Stimulated activated CD4-positive, alpha-beta T cell treated with anti-CD3 and anti-CD28 coated beads, TNF-alpha, amount 100 ng/mL, for 4 hours (primary cell): ENCODE measurements at places on chromosomes 3 and 15.

GRCh38 chr3:129104051-129104450 is 17.6 kb downstream of the RAB43 start:
- DNase-seq: no peak

GRCh38 chr15:51405693-51406523 is 64.5 kb downstream of the GLDN start:
- DNase-seq: no peak

- DNase-seq: no peak
Observed at GRCh38 chr3:107506458-107506857, 16.3 kb upstream of the BBX start.

DNA sequence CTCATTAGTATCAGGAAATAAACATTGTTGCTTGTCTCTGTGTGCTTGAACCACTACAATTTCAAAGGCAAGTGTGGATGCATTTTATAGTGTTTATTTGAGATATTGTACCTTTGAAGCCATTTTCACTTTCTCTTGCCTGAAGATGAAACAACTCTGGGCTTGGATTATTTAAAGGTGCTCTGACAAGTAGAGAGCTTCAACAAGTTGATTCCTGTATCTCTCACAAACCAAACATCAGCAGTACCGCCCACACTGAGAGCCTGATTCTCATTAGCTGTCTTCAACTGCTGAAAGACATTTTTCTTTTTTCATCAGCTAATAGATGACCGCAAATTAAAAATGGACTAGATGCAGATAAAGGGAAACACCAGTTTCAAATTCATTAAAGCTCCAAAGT is 806 bp upstream of the CERS3 start:
- DNase-seq: no peak

DNA sequence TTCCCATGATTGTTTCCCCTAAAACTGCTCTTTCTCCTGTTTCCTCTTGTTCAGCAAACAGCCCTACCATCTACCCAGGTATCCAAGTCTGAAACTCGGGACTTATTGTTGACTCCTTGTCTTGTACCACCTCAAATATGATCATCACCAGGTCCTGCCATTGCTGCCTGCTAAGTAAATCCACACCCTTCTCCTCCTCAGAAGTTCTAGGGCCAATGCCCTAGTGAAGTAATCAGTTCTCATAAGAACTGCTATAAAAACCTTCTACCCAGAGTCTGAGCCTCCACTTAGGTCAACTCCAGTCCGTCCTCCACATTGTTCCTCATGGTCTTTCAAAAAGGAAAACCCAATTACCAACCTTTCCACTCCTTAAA is 77.0 kb upstream of the IL12A start:
- no peak for DNase-seq

GRCh38 chr15:56496635-56497034 is 31.7 kb upstream of the MNS1 start:
- no peak for DNase-seq

- no peak for DNase-seq
Observed at GRCh38 chr3:139307601-139308555, 35.9 kb upstream of the MRPS22 start.

DNA sequence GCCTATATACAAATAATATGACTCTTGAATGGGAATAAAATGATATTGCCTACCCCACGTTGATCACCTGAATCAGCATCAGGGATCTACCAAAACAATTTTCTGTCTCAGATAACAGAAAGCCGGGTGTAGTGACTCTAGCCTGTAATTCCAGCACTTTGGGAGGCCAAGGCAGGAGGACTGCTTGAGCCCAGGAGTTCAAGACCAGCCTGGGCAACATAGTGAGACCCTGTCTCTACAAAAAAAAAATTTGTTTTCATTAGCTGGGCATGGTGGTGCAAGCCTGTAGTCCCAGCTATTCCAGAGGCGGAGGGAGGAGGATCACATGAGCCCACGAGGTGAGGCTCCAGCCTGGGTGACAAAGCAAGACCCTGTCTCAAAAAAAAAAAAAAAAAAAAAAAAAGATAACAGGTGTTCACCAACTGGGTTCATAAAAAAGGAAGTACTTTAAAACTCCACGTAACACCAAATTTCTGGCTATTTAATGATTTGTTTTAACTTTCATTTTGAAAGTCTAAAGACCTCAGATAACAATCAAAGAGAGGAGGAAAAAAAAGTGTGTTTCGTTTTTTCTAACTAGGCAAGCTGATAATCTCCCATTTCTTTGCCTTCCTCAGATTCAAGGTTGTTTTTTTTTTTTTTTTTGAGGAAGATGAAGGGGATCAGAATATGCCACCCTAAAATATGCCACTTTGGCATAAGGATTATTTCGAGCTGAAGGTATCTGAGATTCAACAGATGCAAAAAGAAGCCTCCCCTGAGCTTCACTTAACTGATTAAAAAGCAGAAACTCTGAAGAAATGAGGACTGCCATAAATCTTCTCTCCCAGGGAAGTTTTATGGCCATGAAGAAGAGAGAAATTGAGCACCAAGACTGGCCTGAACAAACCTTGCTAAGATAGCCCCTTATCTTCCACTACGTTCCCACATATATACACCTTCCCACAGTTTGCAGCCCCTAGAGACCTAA is 44.1 kb downstream of the TRANK1 start:
- no peak for DNase-seq

DNA sequence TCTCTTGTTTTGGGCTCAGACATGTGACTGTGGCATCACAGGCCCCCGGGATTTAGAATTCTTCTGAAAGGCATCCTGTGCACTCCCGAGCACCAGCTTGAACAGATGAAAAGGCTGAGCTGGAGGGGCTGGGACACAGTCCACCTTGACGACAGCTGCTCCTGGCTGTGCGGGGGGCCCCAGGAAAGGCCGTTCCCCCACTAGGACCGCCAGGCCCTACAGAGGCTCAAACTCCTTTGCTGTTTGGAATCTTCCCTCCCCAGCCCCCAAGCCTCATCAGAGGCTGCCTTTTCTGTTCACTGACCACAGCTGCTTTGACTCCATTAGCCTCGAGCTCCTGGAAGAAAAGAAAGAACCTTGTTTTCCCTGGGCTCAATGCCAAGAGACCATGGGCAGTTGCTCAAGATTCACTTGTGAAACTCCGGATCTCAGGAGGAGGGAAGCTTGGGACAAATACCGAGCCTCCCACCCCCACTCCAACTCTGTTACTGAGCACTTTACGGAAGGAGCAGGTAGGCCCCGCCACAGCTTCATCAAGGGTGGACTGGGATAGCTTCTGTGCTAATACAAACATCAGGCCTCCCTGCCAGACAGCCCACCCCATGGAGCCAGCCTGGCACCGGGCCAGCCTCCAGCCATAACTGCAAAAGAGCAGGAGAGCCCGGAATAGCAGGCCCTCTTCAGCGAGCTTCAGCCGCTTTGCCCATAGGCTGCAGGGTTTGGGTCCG is 15.7 kb downstream of the CIDEC start:
- no peak for DNase-seq

DNA sequence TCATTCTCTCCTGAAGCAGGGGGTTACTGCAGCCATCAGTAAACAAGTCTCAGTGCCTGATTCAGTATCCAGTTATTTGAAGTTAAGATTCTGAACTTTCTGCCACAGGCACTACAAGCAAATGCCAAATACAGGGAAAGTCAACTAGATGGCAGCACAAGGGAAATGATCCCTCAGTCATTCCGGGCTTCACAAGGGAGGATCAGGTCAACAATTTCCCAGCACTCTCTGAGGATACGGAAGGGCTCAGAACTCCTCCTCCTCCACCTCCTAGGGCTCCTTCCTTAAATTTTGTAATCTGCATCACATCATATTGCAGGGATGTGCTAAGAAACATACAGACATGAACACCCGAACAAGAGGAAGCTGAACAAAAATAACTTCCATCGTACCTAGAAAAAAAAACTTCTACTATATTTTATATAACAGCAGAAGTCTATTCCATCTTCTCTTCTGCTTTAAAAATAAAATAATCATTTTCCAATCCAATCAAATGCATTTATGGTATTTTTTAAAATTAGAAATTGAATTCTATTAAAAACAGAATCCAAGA is 187.1 kb downstream of the FMN1 start:
- DNase-seq: no peak

DNA sequence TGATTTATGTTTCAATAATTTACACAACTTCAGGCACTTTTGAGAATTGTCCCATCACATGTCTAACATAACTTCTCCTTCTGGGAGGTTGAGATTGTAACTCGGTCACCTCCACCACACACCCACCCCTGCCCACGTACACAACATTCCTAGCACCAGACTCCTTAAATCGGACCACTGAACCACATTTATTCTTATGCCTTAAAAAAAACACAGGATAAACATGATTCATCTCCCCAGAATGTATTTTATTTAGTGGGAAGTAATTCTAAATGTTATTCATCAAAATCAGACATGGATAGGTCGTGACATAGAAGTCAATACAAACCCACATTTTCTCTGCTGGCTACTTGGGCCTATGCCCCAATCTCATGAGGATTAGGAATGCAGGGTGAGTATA is 3.0 kb downstream of the SNTN start:
- no peak for DNase-seq

DNA sequence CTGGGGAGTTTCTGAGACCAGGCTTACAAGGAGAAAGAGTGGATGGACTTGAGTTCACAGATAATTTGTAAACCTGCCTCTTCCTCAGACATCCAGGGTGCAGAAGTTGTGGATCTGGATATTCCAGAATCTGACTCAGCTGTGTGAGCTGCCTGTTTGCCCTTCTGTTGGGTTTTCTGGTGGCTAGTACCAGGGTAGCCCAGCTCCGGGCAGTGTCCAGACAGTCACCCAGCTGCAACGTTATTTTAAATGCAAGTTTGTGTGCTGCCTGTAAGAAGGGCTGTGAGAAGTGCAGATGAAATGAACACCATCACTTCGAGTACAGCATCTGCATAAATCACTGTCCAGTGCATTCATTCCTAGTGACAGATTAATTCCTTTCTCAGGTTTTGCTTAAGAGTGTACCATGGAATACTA is 1053.0 kb downstream of the TUSC7 start:
- DNase-seq: no peak

DNA sequence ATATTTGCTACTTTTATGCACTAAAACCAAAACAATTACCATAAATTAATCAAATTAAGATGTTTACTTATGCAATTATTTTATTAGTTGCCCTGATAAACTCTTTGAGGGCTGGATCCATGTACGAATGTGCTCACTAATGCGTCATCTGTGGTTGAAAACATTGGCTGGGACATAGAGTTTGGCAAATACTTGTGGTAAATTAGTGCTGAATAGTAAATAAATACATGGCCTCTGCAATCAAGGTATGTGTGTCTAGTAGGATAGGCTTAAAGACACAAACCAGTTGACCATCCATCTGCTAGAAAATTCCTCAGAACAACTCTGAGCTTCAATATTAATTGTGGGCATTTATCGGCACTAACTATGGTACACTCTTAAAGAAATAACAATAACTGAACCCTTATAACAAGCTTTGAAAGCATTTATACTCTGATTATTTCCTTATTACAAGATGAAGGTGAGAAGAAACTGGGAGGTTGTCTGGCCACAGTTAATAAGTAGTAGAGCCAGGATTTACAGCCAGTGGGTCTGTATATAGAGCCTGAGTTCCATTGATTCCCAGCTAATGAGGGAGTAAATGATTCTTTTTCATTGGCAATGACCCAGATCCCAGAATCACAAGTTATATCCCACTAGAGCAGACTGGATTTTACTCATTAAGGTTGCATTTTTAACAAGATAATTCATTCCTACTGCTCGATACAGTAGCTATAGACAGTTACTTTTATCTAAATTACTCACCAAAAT is 169.5 kb upstream of the CNTN6 start:
- DNase-seq: no peak

DNA sequence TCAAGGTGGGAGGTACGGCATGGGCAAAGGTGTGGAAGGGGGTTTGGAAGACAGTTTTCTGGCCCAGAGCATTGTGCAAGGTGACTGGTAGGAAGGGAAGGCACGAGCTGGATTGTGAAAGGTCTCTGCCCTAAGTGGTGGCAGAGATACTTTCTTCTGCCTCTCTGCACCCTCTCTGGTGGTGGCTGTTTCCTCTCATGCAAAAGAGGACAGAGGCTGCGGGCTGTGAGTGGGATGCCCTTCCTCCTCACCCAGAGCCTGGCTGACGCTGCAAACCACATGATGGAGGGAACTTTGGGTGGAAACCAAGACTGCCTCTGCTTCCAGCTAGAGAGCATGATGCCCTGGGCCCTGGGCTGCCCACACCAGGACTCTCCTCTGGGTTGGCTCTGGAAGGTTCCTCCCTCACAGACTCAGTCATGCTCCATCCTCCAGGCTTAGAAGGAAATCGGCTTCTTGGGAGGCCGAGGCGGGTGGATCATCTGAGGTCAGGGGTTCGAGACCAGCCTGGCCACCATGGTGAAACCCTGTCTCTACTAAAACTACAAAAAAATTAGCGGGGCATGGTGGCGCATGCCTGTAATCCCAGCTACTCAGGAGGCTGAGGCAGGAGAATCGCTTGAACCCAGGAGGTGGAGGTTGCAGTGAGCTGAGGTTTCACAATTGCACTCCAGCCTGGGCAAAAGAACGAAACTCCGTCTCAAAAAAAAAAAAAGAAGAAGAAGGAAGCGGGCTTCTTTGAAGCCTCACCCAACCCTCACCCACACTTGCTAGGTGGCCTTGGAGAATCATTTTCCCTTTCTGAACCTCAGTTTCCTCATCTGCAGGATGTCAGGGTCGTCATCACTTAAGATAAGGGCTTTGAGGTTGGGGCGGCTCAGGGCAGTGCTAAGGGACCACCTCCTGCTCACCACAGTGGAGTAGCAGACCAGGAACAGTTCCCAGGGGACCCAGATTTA is 8.3 kb downstream of the PSTPIP1 start:
- peak; percentile 60 for DNase-seq

DNA sequence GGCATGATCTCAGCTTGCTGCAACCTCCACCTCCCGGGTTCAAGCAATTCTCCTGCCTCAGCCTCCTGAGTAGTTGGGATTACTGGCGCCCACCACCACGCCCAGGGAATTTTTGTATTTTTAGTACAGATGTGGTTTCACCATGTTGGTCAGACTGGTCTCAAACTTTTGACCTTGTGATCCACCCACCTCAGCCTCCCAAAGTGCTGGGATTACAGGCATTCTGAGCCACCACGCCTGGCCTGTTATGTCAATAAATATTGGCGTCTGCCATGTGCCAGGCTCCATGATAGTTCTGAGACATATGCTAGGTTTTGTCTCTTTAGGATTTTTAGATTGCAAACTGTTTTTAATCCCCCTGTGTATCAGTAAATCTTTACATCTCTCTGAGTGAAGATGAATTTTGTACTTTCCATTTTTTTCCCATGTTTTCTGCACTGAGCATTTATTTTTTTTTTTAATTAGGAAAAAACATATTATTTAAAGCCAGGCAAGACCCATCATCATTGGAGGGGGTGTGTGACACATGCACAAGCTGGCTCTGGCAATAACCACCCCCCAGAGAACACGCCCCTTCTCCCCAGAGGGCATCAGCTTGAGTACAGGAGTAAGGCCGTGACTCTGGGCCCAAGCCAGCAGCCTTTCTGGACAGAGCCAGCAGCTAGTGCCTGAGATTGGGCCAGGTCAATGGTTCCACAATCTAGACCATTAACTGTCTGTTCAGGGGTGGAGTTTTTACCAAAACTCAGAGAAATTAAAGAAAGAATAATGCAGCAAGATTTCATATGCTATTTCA is 51.0 kb upstream of the ATP1B3 start:
- DNase-seq: no peak

GRCh38 chr15:94383706-94384105 is 152.3 kb downstream of the MCTP2 start:
- DNase-seq: no peak

GRCh38 chr3:108346301-108347227 is 50.2 kb downstream of the HHLA2 start:
- no peak for DNase-seq

GRCh38 chr15:98870788-98871187 is 136.8 kb downstream of the PGPEP1L start:
- no peak for DNase-seq
